ENCODE measurements at places on chromosomes 5 and 9.
A peak's percentile ranks its signal among the peaks of the same experiment; 100 is the strongest.

GRCh38 chr9:93115486-93116071, 18.5 kb downstream of the NINJ1 start:
- no peak for DNase-seq

DNA sequence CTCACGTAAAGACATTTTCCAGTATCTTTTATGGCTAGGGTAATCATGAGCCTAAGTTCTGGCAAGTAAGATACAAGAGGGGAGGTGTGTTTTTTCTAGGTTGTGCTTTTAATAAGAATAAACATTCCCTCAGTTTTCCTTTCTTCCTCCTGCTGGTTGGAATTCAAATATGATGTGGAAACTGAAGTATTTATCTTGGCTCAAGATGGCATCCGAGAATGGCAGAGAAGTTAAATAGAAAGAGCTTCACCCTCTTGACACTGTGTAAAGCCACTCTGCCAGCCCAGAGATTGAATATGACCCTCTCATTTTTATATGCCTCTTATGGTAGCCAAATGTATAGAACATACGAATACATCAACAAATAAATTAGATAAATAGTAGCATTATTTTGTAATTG, 438.4 kb downstream of the ISL1 start:
- no peak for DNase-seq

GRCh38 chr5:171355302-171355724, 32.3 kb upstream of the NPM1 start:
- DNase-seq, result no peak

- no peak for DNase-seq
Measured at GRCh38 chr5:23963449-23963848, 456.0 kb downstream of the PRDM9 start.

- no peak for DNase-seq
Measured at GRCh38 chr5:154461531-154461930, 15.7 kb downstream of the SAP30L start.

- DNase-seq, result peak; percentile 63
Measured at GRCh38 chr9:75001719-75002421, 26.2 kb downstream of the CARNMT1 start.

GRCh38 chr5:34412736-34413135, 243.4 kb upstream of the RAI14 start:
- no peak for DNase-seq

GRCh38 chr5:157390133-157390532, 69.9 kb upstream of the NIPAL4 start:
- DNase-seq, result no peak

DNA sequence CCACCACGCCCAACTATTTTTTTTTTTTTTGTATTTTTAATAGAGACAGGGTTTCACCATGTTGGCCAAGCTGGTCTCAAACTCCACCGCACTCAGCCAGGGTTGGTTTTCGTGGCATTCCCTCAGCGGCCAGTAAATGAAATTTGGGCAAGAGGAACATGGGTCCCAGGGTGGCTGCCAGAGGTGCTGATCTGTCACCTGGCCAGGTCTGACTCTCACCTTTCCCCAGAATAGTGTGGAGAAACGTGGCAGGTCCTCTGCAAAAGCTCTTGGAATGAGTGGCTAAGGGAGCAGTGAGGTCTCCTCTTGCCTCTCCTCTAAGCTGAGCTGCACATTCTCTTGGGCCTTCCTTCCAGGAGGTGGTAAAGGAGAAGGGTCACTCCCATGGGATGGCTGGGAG, 170.1 kb downstream of the IRX2 start:
- DNase-seq, result no peak

DNA sequence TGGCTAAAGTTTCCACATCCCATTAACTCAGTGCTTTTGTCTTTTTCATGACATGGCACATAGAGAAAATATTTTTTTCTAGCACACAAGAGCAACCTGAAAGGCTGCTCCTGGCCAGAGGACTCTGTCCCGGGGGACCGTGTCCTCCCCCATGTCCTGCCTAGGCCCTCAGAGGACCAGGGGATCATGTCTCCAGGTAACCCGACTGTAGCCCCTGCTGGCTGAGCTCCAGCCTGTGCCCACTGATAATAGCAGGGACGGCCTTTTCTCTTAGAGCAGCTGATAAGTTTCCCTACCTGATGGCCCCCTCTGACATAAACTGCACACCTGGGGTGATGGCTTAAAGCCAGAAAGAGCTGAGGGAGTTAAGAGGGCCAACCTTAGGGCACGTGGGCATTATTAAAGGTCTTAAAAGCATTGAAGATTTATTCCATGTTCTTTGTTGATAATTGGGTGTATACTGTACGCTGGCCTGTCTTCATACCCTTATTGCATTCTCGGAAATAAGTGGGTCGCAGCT, 5.9 kb downstream of the HDHD3 start:
- no peak for DNase-seq

Measured in AG08395 (cell line).